Esophagus mucosa (tissue), 1 donor: ENCODE measurements at places on chromosomes 5 and 9. TPM values are rescaled to one million over a fixed set of nuclear protein-coding genes. Genes with fewer than 3 reads are reported as not detected.

- no peak for ATAC-seq
Observed at GRCh38 chr5:57804007-57804444, 321.4 kb upstream of the ACTBL2 start.

- ATAC-seq = peak; percentile 48
Observed at GRCh38 chr5:31860726-31861433, 221.9 kb downstream of the PDZD2 start.

DNA sequence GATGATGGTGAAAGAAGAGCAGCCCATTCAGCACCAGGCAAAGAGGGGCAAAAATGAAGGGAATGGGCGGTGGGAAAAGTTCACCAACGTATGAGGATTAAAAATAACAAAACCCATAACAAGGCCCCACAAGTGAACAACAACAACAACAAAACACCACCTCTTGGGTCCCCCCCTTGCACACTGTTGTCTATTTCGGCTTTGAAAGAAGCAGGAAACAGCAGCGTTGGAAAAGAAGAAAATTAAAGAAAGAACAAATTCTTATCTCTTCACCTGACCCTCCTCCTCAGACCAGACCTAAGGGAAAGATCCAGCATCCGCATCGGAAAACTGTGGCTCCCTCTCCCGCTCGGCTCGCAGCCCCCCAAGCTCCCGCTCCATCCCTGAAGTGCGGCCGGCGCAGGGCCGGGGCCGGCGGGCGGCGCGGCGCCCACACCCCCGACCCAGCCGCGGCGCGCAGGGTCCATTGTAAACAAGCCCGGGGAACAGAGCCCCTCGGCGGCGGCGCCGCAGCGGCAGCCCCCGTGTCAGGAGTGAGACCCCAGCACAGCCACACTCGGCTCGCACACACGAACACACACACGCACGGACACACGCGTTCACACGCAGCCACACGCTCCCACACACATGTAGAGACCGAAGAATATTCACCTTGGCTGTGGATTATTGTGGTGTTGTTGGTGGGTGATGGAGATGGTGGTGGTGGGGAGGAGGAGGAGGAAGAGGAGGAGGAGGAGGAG lies 535 bp downstream of the RFX3 start:
- ATAC-seq = no peak

The CD274 gene
- 1.5 TPM for total RNA-seq

- no peak for ATAC-seq
Observed at GRCh38 chr9:92894711-92895362, 17.0 kb upstream of the ZNF484 start.

DNA sequence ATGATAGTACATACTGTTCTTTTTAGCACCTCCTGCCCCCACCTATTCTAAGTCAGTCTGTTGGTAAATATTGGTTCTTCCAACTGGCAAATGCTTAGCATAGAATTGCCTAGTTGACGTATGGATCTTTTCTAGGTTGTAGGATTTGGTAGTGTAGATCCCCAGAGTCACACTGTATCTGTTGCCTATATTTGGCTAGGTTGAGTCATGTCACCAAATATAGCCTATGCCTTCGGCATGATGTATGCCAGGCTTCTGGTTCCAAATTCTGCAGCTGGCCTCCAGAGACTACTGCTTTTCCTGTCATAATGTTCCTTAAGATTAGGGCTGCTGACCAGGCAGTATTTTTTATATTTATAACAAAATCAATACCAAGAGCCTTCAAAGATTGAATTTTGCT lies 38.2 kb downstream of the CPEB4 start:
- peak; percentile 26 for ATAC-seq

GRCh38 chr9:27385606-27386322 lies 88.8 kb upstream of the EQTN start:
- ATAC-seq = peak; percentile 59

DNA sequence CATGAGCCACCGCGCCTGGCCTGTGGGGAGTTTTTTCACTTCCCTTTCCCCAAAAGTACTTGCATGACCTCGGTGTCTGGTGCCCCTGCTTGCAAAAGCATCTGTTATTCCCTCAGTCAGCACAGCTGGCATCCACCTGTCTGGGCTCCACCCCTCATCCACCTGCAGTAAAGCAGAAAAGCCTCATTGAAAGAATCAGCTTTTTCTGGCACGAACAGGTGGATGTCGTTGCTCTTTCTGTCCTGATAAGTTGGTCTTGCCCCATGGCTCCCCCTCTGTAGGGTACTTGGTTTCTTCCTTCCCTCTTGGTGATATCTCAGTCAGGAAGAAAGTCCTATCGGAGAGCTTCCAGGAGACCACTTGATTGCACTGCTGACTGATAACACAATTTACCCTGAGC lies 37.4 kb downstream of the WWC1 start:
- ATAC-seq = no peak

GRCh38 chr5:35212122-35212982 lies 17.9 kb downstream of the PRLR start:
- no peak for ATAC-seq

- ATAC-seq = no peak
Observed at GRCh38 chr5:112907166-112907631, 14.8 kb downstream of the REEP5 start.

- ATAC-seq = no peak
Observed at GRCh38 chr5:94983861-94984535, 300.9 kb downstream of the MCTP1 start.

The PCDHGB6 gene
- 3.0 TPM for total RNA-seq
